ENCODE measurements at places on chromosomes 13 and 19. TPM values are rescaled to one million over a fixed set of nuclear protein-coding genes. Genes with fewer than 3 reads are reported as not detected.

GRCh38 chr13:97279913-97280312, 57.8 kb downstream of the MBNL2 start:
- no peak for DNase-seq

DNA sequence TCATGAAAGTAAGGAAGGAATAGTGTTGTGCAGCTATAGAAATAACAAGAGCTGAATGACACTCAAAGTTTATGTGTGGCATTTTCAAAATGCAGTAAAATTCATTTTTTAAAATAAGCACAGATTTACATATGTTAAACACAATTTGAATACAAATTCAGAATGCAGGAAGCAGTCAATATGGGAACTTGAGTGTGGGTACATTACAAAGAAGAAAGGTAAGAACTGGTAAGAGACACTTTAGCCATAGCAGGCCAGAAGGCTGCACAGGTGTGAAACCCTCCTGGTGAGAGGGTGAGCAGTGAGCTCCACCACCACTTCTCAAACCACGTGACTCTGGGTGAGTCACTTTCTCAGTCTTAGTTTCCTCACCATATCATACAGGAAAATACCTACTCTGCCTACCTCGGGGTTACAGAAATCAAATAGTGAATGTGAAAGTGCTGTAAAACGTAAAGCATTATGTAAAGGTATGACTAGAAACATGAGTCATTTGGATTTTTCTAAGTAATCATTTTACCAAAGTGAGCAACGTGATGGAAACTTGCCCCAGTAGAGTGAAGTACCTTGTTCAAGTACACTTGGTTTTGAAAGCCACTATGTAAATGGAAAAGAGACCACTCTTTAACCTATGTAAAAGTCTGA, 40.5 kb downstream of the USP12 start:
- DNase-seq = peak; percentile 70

GRCh38 chr13:59099182-59099974, 1064.3 kb downstream of the DIAPH3 start:
- DNase-seq = no peak

Gene WDR62
- 6.8 TPM for total RNA-seq

DNA sequence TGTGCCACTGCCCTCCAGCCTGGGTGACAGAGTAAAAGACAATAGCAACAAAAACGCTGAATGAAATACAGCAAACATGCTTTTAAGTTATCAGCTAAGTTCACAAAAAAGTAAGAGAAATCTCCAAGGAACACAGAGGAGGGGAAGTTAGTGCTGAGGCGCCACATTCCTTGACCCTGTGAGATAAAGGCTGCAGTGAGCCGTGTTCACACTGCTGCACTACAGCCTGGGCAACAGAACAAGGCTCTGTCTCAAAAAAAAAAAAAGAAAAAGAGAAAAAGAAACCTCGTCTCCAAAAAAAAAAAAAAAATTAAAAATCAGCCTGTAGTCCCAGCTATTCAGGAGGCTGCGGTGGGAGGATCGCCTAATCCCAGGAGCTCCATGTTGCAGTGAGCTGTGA, 16.3 kb upstream of the DOCK6 start:
- no peak for DNase-seq

GRCh38 chr13:51147732-51148131, 36.7 kb upstream of the C13orf42 start:
- no peak for DNase-seq

- no peak for DNase-seq
These were observed 10.7 kb downstream of the PPP1R37 start for GRCh38 chr19:45103508-45104319.

GRCh38 chr19:869245-870177, 10.0 kb downstream of the CFD start:
- DNase-seq = no peak

Gene SIGLEC12
- total RNA-seq = not detected

GRCh38 chr13:97234236-97234635, 12.1 kb downstream of the MBNL2 start:
- no peak for DNase-seq

Gene KIR3DL1
- not detected for total RNA-seq

DNA sequence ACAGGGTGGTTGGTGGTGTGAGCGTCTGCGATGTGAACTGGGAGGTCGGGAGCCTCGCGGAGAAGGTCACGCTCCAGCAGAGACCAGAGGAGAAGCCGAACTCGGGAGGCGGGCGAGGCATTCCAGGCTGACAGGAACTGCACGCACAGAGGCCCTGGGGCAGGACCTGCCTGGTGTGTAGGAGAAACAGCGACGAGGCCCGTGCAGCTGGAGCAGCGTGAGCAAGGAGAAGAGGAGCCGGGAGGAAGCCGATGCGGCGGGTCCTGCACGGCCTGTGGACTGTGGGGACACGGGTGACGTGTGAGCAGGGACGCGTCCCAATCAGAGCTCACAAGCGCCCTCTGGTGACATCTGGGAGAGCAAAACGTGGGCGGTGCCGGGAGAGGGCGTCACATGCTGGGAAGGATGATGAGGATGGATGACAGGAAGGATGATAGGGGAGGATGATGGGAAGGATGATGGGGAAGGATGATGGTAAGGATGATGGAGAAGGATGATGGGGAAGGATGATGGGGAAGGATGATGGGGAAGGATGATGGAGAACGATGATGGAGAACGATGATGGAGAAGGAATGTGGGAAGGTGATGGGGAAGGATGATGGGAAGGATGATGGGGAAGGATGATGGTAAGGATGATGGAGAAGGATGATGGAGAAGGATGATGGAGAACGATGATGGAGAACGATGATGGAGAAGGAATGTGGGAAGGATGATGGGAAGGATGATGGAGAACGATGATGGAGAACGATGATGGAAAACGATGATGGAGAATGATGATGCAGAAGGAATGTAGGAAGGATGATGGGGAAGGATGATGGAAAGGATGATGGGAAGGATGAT, 16.1 kb upstream of the MADCAM1 start:
- peak; percentile 15 for DNase-seq

Gene DCT
- total RNA-seq = 0.44 TPM

DNA sequence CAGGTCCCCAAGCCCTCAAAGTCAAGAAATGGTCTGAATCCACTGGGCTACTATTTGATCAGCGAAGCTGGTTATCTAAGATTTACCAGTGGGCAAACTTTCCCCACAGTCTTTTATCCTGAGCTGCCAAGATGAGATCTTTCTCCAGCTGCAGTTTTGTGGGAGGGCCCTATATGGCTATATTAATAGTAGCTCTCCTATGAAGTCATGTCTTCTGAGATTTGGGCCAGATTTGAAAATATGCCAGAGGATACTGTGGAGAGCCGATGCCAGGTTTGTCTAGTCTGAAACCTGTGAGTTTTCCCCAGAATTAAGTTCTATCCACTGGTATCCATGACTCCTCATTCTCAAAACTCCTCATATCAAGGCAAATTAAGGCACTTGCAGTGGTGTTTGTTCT, 173.2 kb downstream of the FLT1 start:
- no peak for DNase-seq

DNA sequence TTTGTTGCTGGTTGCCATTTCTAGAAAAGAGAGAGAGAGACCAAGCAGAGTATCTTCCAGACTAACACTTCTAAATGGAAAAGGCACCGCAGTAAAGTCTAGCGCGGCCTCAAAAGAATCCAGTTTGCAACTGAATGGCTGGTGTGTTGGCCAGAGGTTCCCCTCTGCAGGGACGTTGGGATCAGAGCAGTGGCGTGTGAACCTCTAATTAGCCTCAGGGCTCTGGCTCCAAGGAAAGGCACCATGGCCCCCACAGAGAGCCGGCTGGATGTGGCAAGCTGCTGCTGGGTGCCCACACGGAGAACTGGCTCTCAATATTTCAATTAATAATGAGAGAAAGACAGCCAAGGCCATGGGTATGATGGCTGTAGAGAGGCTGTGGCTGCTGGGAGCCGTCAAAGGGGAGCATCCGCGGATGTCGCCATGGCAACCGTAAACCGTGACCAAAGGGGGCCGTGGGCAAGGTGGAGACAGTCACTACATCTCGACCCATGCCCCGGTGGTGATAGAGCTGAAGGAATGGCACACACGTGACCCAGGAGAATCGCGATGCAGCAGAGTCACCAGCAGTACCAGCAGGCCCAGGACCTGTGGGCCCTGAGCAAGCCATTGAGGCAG, 9.5 kb downstream of the VSTM2B start:
- DNase-seq = no peak

GRCh38 chr19:16160943-16161560, 12.3 kb downstream of the CIB3 start:
- DNase-seq = no peak

DNA sequence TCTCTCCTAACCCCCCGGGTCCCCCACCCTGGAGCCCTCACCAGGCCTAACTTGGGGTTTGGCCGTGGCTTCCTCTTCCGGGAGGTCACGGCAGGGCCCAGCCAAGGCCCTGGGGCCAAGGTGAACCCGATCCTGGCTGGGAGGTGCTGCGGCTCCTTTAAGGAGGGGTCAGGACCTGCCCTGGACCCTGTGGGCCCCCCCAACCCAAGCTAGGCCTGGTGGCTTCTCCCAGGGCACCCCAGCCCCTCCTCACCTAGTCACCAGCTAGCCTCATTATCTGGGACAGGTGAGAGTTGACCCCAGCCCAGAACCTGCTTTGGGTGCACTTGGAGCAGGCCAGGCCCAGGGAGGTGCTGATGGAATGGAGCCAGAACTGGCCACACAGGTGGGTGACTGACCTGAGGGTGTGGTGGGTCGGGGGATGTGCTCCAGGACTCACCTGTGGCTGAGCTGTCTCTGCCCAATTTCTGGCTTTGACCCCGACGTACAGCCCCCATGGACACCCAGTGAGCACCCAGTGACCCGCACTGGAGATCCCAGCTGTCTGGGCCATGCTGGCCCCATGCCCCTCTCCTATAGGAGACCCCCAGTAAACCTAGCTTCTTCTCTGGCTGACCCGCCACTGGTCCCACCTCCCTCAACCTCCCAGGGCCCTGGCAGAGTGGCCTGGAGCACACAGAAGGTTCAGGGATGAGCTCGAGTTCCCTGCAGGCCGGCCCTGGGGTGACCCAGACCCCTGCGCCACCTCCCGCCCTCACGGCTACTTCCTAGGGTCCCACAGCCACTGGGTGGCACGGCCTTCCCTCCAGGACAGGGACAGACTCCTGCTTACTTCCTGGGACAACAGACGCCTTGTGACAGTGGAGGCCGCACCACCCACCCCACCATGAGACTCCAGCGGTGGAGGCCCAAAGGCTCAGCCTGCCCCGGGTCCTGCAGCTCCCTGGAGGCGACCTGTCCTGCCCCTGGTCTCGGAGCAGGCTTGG, 6.7 kb upstream of the MKNK2 start:
- DNase-seq = no peak

Gene MTIF3
- 48.9 TPM for total RNA-seq

- DNase-seq = no peak
These were observed 51.0 kb downstream of the LYL1 start for GRCh38 chr19:13051557-13052165.

GRCh38 chr13:34038541-34039068, 220.7 kb downstream of the RFC3 start:
- DNase-seq = no peak

GRCh38 chr19:16882146-16882545, 6.7 kb upstream of the F2RL3 start:
- DNase-seq = no peak

Gene WDR87
- not detected for total RNA-seq

Gene BST2
- total RNA-seq = 45.6 TPM

- DNase-seq = peak; percentile 69
These were observed 1.7 kb upstream of the LYL1 start for GRCh38 chr19:13104360-13104847.

Gene KLK10
- total RNA-seq = not detected

Gene POLD1
- total RNA-seq = 28.1 TPM

Gene KIR2DL3
- total RNA-seq = not detected

DNA sequence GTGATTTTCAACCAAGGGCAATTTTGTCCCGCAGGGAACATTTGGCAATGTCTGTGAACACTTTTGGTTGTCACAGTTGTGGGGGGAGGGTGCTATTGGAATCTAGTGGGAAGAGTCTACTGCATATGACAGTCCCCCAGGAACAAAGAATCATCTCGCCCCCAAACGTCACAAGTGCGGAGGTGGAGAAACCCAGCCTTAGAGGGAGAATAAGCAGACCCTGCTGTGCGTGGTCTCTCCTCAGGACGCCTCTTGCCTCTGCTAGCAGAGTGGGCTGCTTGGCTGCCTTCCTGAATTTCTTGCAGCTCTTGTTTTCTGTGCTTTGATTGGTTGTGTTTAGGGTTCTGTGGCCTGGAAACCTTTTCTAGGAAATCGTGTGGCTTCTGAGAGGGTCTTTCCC, 42.5 kb downstream of the NFIX start:
- DNase-seq = no peak

DNA sequence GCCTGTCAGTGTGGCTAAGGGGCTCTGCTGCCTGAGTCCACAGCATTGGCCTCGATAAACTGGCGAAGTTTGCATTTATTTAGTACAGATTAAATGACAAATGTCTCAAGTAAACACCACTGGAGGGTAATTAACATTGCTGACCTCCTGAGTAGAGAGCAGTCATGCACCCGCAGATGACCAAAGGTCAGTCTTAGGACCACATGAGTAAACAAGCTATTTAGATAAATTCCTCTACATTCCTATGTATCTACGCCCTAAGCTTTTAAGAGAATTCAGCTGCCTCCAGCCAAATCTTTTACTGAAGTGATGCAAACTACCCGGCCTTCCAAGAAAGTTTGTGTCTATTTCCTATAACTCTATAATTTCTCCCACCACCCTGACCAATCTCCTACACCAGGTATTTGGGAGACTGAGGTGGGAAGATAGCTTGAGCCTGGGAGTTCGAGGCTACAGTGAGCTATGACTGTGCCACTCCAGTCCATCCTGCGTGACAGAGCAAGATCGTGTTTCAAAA, 22.9 kb downstream of the CD70 start:
- no peak for DNase-seq

- DNase-seq = no peak
These were observed 2.7 kb upstream of the CAPNS1 start for GRCh38 chr19:36136964-36137686.

DNA sequence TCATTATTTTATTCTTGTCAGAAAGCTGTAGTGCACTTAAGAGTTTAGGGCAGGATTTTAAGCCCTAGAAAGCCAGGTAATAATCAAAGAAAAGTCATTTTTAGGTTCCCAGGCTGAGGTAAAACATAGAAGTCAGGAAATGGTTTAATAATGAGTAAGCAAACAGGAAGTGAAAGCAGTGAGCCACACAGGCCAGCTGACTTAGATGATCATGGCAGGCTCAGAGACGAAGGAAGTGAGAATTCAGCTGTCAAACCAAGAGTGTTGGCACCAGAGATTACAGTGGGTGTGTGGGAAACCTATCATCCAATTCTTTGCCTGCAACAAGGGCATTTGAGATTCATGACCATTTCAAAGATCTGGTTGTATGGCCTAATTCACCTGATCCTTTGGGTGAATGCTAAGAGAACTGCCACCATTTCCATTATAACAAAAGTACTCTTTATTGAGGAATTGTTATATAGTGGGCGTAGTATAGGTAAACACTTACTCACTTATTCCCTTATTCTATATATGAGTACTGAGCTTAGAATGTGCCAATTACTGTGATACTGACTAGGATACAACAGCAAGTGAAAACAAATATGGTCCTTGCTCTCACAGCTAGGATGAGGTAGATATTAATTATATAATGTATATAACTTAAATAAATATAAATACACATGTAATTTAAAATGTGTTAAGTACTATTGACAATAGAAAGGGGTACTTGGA, 103.7 kb upstream of the EDNRB start:
- DNase-seq = peak; percentile 79
